ENCODE measurements at places on chromosomes 7 and 10. TPM values are rescaled to one million over a fixed set of nuclear protein-coding genes. Genes with fewer than 3 reads are reported as not detected.

ADAM22 gene
- 2.0 TPM for total RNA-seq

KAZALD1 gene
- 0.17 TPM for total RNA-seq

NUB1 gene
- 54.2 TPM for total RNA-seq

ELN gene
- 5.4 TPM for total RNA-seq

GIMAP1 gene
- total RNA-seq = 28.2 TPM

LRRC18 gene
- total RNA-seq = not detected

PRPS1L1 gene
- total RNA-seq = 0.14 TPM

PBLD gene
- 4.4 TPM for total RNA-seq

AKR1B15 gene
- total RNA-seq = not detected

NODAL gene
- total RNA-seq = not detected

EEPD1 gene
- total RNA-seq = 5.1 TPM

PDE6C gene
- not detected for total RNA-seq

HNRNPF gene
- 325 TPM for total RNA-seq

VWC2 gene
- not detected for total RNA-seq

SMKR1 gene
- total RNA-seq = 0.09 TPM

TSPAN12 gene
- 83.4 TPM for total RNA-seq

SPDYE6 gene
- total RNA-seq = not detected

ASAH2 gene
- under 0.01 TPM for total RNA-seq

HELLS gene
- 26.7 TPM for total RNA-seq

CYP3A4 gene
- total RNA-seq = not detected

RET gene
- 1.0 TPM for total RNA-seq

CCDC3 gene
- 1.4 TPM for total RNA-seq

NUTM2E gene
- not detected for total RNA-seq

ZNF25 gene
- 6.1 TPM for total RNA-seq

OR13A1 gene
- not detected for total RNA-seq

GDF2 gene
- not detected for total RNA-seq

YAE1 gene
- 22.3 TPM for total RNA-seq

PTPN20 gene
- total RNA-seq = 1.1 TPM

NKX2-3 gene
- not detected for total RNA-seq

GRID2IP gene
- total RNA-seq = not detected

LOXL4 gene
- 0.68 TPM for total RNA-seq

VWDE gene
- total RNA-seq = not detected

C10orf143 gene
- total RNA-seq = 0.14 TPM

DGKI gene
- 3.9 TPM for total RNA-seq

All from dermis blood vessel endothelial cell (primary cell).